ENCODE measurements at places on chromosomes 3 and 15.
A peak's percentile ranks its signal among the peaks of the same experiment; 100 is the strongest.

- DNase-seq = no peak
Observed at GRCh38 chr3:14376348-14377043, 25.9 kb upstream of the SLC6A6 start.

GRCh38 chr3:188440340-188440972, 286.5 kb downstream of the LPP start:
- DNase-seq = no peak

- DNase-seq = no peak
Observed at GRCh38 chr3:169602482-169602881, 61.0 kb downstream of the MECOM start.

DNA sequence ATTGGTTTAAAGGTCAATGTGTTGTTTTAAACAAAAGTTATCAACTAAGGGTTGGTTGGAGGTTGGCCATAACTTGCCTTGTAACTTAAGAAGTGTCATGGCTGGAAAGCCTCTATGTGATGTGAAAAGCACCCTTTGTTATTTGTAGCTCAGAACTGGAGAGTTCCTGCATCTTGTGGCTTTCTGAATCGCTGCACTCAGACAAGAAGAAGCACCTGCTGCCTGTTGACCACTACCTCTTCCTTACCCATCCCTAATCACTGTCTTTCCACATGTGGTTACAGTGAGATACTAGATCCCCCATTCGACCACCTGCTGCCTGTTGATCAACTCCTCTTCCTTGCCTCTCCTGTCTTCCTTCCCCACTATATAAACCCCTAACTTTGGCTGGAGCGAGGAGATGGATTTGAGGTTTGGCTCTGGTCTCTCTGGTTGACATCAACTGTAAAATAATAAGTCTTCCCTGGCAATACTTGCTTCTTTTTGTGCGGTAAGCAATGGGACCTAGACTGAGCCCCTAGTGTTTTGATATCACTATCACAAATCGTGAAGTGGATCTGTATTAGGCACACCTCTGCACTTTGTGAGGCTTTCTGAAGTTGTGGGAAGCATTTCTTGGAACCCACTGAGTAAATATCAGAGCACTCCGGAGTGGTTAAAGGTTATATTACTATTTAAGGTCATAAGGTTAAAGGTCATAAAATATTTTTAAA, 13.8 kb downstream of the RPL39L start:
- no peak for DNase-seq

DNA sequence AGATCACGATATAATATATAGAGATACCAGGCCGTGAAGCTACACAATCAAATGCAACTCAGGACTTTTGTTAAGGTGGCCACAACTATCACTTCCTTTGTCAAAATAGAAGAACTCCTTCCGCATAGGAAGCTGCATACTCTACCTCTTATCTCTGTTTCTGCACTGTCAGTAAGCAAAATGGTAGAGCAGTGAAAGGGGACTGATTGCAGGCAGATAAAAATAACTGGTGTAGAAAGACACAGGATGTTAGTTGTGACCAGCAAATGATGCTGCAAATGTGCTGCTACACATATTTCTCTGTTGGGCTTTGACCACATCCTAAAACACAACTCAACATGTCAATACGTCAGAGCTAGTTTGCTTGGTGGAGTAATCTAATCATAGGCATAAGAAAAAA, 16.3 kb upstream of the TRAT1 start:
- DNase-seq = no peak

DNA sequence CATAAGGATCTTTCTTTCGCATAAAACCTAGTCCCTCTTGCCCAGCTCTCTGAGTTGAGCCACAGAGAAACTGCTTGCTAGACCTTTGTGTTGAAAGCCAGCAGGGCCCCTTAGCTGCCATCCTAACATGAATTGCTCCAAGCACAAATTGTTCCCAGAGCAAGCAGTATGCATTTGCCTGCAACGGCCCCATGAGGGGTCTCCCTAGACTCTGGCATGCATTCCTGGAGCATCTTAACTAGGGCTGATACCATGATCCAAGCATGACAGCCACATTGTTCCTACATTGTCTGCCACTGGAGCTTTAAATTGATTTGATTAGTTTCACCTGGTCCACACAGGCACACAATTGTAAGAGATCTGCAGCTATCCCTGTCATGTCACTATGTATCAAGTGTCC, 428.1 kb downstream of the TAFA4 start:
- DNase-seq = no peak

DNA sequence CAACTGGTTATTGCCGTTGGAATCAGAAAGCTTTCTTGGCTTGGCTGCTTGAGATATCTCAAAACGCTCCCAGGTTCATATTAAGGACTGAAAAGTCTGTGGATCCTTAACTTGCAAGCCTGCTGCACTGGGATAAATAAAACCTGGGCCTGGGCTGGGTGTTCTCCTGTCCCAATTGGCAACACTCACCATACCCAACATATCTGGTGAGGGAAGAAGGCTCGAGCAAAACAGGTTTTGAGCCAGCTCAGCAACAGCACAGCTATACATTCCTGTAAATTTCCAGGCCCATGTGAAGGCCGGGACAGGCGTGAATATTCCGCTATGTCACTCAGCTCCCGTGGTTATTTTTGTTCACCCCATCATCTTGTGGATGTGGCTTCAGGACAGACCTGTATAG, 169.0 kb upstream of the BCL6 start:
- DNase-seq = no peak

GRCh38 chr15:36810656-36811449, 231.4 kb downstream of the CDIN1 start:
- DNase-seq = no peak

DNA sequence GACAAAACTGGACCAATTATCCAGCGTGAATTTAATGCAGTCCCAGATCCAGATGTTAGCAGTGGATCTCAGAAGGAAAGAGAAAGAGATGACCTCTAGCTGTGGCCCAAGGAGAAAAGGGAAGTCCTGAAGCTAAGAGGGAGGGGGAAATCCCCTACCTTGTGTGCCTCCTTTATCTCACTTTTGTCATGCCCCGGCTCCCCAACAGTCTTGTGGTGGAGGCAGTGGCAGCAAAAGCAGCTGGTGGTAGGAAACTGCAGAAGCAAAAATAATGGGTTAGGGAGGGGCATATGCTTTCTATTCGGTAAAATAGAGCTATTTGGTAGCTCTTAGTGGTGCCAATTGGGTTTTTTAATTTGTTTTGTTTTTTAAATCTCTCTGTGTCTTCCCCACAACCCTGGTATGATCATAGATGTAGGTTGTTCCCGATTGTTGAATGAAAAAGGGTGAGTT, 56.5 kb downstream of the MCTP2 start:
- no peak for DNase-seq

DNA sequence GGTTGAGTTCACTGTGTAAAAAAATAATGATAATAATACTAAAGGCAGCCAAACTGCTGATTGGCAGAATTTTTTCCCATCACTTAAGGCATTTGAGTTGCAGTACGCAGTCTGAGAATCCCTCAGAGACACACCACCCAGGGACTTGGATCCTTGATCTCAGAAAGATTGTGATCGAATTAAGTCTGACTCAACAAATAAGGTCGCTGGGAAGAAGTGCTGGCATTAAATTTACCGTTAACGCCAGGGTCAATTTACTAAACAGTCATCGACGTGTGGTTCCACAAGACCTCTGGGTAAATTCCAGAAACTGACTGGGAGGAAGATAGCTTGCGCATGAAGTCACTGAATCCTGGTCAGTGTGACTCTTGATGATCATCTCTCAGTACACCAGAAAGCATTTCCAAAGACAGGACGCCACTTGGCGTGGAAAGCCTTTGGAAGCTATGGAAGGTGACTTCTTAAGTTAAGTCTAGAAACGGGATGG, 48.3 kb upstream of the CGNL1 start:
- no peak for DNase-seq

DNA sequence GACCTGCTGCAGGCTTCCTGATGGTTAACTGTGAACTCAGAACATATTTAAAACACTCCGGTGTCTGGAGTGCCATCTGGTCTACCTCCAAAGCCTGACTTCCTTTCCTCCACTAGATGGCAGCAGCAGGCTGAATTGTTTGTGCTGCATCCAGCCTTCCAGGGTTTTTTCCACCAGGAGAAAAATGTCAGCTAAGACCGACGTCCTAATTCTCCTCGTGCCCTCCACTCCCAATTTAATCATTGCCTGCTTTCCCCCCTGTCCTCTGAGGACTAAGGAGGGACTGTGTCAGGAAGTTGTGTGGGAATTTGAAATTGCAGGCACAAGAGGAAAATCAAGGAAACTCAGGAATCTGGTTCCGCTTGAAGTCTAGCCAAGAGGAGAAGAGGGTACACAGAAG, 165.2 kb upstream of the UMPS start:
- DNase-seq = peak; percentile 6

- DNase-seq = no peak
Observed at GRCh38 chr3:14880447-14881106, 61.8 kb downstream of the FGD5 start.

- DNase-seq = no peak
Observed at GRCh38 chr3:168803536-168803935, 707.8 kb upstream of the GOLIM4 start.

GRCh38 chr3:178393824-178394223, 142.4 kb upstream of the KCNMB2 start:
- DNase-seq = no peak

- DNase-seq = no peak
Observed at GRCh38 chr3:150479370-150479769, 66.9 kb downstream of the SERP1 start.

DNA sequence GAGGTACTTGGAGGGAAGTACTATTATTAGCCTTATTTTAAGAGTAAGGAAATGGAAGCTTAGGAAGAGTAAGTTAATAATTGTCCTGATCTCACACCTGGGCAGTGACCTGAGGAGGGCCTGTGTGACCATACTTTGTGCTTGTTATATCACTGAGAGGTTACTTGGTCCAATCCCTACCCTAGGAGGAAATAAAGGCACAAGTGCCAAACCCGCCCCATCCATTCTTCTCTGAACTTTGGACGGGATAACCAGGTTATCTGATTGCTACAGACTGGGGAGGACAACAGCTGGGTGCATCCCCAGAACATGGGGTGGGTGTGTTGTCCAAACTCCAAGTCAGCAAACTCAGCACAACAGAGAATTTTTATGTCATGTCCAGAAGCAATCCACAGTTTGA, 77.7 kb upstream of the NR2E3 start:
- no peak for DNase-seq

DNA sequence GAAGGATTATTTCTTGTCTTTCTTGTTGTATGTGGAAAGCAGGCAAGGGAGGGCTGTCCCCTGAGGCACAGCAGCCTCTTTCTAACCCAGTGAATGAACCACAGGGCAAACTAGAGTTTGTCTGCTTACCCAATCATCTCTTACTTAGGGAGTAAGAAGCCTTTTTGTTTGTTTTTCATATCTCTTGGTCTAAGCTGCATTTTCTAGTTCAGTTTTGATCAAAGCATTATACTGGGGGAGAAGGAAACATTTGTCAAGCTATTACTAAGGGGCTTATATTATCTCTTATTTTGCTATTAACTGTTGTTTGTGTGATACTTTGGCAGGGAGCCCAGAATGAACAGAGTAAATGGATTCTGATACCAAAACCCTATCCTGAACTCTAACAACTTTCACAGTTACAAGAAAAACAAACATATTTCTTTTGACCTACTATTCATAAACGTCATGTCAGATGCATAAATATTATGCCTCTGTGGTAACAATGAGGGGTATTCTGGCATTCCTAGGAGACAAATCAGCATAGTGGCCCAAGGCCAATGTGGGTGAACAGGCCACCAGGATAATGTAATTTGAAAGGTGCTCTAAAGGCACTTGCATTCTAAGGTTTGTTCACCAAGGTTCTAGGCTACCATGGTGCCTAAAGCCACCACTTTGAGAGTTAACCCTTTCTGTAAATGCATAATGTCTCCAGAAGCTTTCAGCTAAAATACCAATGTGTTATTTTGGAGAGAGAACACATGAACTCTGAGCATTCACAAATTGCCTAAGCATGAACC, 271.6 kb upstream of the ZPLD1 start:
- DNase-seq = no peak

DNA sequence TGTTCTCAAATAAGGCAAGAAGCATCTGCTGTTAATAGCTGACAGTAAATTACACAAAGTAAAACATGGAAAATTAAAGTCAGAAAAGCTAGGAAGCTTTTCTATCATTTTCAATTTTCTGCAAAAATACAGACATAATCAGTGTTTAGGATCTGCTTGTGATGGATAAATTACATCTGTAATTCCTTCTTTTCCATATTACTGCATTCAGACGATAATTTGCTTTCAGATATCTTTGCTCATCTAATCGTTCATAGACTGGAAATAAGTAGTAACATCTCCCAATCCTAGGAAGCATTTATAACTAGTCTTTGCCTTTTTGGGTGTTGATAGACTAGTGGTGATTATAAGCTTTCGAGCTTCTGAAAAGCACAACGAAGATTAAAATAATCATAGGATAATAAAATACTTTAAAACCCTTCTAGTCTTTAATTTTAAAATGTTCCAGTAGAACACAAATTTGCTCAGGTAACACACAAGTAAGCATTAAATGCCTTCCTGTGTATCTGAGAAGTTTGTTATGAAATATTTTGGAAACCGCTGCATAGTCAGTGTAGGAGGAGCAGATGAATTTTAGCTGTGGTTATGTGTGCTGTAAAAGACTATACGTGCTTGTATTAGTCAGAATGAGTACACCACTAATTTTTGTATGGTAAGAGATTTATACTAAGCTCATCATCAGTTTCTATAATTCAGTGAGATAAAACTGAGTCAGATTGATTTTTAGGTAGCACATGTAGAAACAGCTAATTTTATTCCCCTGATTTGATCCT, 41.0 kb downstream of the MBNL1 start:
- no peak for DNase-seq

DNA sequence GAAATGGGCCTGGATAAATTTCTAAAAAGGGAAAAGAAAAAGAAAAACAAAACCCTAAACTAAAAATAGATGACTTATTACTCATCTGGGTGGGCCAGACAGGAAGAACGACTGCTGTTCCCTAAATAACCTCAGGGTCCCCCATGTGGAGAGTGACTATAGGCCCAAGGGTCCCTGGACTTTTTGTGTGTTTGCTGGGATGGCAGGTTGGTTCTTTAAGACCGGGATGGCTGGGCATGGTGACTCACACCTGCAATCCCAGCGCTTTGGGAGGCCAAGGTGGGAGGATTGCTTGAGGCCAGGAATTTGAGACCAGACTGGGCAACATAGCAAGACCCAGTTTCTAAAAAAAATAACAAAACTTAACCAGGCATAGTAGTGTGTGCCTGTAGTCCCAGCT, 43.8 kb upstream of the TRA2B start:
- no peak for DNase-seq

- no peak for DNase-seq
Observed at GRCh38 chr3:191244242-191244867, 45.3 kb downstream of the OSTN start.

DNA sequence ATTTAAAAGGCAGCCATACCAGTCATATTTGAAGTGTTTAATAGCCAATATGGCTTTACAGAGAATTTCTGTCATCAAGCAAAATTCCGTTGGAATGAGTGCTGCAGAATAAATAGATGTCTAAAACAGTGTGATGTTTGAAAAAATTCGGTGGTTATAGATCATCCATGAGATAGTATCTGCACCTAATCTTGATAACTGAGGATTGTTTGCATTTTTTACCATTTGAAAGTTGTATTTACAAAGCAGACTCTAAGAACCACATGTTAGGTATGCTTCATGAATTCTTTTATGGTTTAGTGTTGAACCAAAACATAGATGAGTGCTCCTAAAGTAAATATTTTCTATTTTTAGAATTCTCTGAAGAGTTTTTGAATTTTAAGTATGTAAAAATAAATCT, 476.1 kb downstream of the NAALADL2 start:
- DNase-seq = no peak

- DNase-seq = no peak
Observed at GRCh38 chr15:44695294-44695693, 15.8 kb downstream of the PATL2 start.

Measured in GOT3 (cell line).